ENCODE measurements at places on chromosomes 12 and 14.

GRCh38 chr12:39145175-39145999 is 240.0 kb upstream of the CPNE8 start:
- no peak for DNase-seq

GRCh38 chr14:68586896-68587751 is 205.7 kb downstream of the ZFP36L1 start:
- no peak for DNase-seq

DNA sequence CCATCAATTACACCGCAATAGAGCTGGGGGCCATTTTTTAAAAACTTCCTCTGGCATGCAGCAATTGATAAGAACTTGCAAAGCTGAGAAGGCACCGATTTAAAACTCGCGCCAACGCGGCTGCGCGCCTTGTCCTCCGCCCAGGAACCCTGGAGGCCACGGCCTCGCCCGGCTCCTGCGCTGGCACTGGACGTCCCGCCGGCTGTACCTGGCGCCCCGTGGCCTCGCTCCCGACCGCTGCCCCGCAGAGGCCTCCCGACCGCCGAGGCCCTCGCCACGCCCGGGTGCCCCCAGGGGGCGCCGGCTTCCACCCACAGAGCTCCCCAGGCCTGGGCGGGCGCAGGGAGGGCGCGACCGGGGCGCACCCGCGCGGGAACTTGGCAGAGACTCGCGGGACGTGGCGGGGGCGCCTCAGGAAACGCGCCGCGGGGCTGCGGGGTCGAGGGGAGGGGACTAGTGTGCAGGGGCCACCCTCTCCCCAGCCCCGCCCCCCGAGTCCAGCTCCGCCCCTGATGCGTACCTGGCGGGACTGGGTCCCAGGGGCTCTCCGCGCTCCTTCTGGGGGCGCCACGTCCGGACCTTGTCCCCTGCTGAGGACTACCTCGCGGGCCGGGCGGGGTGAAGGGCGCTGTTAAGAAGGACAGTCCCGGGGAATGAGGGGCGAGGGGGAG is 65.7 kb downstream of the TNFAIP2 start:
- DNase-seq, result no peak

GRCh38 chr14:43855556-43855955 is 651.5 kb downstream of the FSCB start:
- DNase-seq, result no peak

GRCh38 chr14:103516426-103517173 is 6.0 kb downstream of the CKB start:
- no peak for DNase-seq

DNA sequence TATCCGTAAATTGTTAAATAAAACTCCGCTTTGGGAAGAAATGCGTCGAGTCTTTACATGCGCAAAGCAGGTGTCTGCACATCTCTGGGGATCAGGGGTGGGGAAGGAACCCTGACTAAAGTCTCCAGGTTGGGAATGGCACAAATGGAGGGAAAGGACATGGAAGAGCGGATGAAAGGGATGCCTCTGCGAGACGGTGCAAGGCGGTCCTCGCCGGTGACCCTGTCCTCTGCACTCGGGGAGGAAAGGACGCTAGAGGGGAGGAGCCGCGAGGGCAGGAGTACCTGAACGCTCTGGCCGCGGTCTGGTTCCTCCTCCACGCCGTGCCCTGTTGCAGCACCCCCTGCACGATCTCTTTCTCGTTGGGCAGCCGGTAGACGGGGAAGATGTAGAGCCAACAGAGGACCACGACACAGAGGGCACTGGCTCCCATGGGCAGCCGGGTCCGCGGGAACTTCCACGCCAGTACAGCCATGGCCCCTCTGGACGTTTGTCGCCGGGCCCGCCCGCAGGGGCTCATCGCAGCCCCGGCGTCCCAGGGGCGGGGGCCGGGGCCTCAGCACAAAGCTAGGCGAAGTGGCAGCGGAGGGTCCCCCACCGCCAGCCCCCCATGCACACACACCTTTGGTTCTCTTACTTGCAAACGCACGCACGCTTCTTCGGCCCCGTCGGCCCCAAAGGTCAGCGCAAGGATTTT is 646 bp downstream of the ST8SIA1 start:
- DNase-seq, result no peak

DNA sequence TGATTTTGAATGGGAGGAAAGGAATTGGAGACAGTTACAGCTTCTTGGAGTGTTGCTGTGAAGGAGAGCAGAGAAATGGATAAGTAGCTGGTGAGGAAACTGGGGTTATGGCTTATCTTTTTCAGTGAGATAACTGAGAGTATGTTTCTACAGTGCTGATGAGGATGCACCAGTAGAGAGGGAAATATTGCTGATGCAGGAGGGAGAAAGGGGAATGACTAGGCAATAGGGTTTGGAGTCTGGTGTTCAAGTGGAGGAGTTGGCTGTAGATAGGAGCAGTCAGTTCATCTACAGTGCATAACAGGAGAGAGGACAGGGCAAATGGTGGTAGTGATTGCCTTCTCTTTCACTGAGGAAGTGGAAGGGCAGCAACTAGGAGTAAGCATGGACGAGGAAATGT is 33.0 kb downstream of the SPATS2 start:
- no peak for DNase-seq

- no peak for DNase-seq
Measured at GRCh38 chr12:132866251-132866828, 21.1 kb downstream of the CHFR start.

DNA sequence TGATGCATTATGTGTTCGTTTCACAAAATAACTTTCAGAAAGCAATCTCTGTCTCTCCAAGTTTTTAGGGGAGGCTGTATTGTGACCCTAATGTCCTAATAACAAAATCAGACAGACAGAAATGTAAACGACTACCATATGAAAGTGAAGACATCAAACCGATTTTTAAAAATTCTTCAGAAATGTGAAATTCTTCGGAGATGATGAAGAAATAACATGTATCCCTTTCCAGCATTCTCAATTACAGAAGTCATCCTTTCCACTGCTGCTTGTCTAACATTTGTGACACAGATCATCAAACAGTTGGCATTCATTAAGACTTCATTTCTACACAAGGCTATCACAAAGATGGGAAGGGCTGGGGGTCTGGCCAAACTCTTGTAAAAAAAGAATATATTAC is 41.0 kb downstream of the DMAC2L start:
- no peak for DNase-seq
